ENCODE measurements at places on chromosomes 7 and 10. TPM values are rescaled to one million over a fixed set of nuclear protein-coding genes. Genes with fewer than 3 reads are reported as not detected.

The ACHE gene
- total RNA-seq = 0.13 TPM

The TMEM139 gene
- total RNA-seq = 0.23 TPM

The CCDC186 gene
- total RNA-seq = 10.7 TPM

The CDC14C gene
- total RNA-seq = not detected

The MMS19 gene
- total RNA-seq = 63.9 TPM

The PRLHR gene
- not detected for total RNA-seq

The LSM8 gene
- total RNA-seq = 21.5 TPM

The SNX8 gene
- 34.8 TPM for total RNA-seq

The ASL gene
- total RNA-seq = 40.0 TPM

The FLNC gene
- 324 TPM for total RNA-seq

The STEAP1 gene
- 62.2 TPM for total RNA-seq

The PHYHIPL gene
- not detected for total RNA-seq

The BMPER gene
- 18.8 TPM for total RNA-seq

The ZPBP gene
- total RNA-seq = not detected

The HOXA10 gene
- not detected for total RNA-seq

The ELMO1 gene
- total RNA-seq = 0.43 TPM

The ADD3 gene
- 400 TPM for total RNA-seq

The ANXA8 gene
- not detected for total RNA-seq

The TDRD1 gene
- total RNA-seq = 0.13 TPM

The DPP6 gene
- total RNA-seq = not detected

The TRIM73 gene
- total RNA-seq = 1.3 TPM

The TAF6 gene
- total RNA-seq = 63.1 TPM

The MACROH2A2 gene
- total RNA-seq = 4.6 TPM

The UTF1 gene
- not detected for total RNA-seq

The TMEM225B gene
- total RNA-seq = 0.52 TPM

The DYNC1I1 gene
- total RNA-seq = 1.5 TPM

The IQCE gene
- total RNA-seq = 9.6 TPM

The TMEM248 gene
- total RNA-seq = 109 TPM

The LLCFC1 gene
- not detected for total RNA-seq

The CHAT gene
- not detected for total RNA-seq

The ZCWPW1 gene
- total RNA-seq = 1.4 TPM

The MICU1 gene
- total RNA-seq = 54.5 TPM

The SFTPA1 gene
- total RNA-seq = not detected

The ZNF282 gene
- 31.5 TPM for total RNA-seq

The ZNF804B gene
- total RNA-seq = not detected

The GIMAP5 gene
- total RNA-seq = not detected

The PILRA gene
- not detected for total RNA-seq

The ZNF735 gene
- total RNA-seq = not detected

The DRGX gene
- total RNA-seq = not detected

The HECW1 gene
- total RNA-seq = 0.26 TPM

All from smooth muscle cell of the pulmonary artery (primary cell).